ENCODE measurements at places on chromosomes 6 and 20.

DNA sequence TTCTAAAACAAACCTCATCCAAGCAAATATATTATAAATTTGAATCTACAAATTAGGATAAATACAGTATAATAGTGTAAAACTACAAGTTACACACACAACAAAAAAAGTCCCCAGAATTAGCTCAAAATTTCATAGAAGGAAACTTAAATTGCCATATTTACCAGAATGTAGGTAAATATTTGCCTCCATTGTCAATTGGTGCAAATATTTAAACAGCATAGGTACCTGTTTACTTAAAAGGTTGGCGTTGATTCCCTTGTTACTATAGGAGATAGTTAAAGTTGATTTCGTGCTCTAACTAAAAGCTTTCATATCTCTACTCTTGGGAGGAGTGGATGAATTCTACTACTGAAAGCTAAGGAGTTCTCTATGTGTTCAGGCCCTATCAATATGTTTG is 111.6 kb upstream of the TENT5A start:
- DNase-seq = no peak

DNA sequence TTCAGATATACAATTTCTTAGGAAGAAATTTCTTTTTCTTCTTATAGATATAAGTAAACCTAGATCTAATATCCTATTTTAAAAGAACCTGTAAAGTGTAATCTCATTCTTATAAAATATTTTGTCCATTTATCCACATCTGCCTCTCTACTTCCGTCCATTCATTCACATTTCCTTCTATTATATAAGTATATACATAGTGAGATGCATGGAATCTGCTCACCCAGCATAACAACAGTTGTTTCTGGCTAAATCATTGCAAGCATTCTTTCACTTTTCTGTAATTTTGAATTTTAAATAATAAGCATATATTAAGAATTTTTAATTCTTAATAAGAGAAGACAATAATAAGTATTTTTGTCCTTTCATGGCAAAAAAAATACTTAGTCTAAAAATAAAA is 45.4 kb downstream of the CEP162 start:
- DNase-seq = no peak

DNA sequence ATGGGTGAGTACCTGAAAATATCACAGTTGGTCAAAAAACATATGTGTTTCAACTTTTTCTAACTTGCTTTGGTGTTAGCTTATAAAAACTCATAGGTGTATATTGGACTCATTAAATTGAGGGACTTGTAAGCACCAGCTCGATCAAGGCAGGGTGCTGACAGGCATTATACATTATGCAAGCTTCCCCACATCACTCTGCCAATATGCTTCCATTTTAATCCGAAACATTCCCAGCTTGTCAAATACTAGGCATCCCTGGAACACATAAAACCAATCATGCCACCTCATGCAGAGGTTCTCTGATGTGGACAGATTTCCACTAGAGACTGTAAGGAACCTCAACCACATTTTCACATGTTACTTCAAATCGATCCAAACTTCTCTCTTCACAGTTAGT is 187.3 kb upstream of the NT5E start:
- DNase-seq = no peak

GRCh38 chr6:98653179-98653578 is 181.2 kb upstream of the POU3F2 start:
- no peak for DNase-seq

DNA sequence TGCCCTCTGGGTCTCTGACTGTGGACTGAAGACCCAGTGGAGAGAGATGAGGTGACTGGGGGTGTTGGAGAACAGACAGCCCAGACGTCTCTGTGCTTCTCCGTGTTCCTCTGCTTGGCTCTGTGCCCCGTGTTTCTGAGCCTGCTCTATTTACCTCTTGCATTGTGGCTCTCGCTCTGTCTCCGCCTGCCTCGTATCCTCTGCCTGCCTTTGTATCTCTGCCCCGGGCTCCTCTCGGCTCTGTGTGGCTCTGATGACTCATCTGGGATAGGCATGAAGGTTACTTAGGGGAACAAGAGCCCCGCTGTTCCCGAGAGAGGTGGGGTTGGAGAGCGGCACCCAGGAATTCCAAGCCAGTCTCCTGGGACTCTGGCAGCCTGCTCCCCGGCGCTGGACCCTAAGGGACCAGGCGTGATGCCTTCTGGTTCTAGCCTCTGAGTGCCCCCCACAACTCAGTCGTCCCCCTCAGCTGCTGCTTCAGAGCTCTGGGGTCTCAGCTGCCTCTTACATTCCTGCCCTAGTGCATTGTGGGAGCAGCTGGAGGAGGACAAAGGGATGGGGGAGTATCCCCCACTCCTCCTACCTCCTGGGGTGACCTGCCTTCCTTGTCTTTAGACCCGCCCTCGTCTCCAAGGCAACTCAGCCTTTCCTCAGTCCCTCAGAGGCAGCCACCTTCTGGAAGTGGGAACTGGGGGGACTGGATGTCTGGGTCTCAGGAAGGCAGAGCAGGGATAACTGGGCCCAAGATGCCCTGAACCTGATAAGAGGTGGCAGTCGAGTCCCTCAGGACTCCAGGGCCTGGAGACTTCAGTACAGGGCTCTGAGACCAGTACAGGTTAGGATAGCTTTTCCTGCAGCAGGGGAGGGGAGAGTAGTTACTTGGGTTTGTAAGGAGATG is 1.9 kb downstream of the DDR1 start:
- DNase-seq = peak; percentile 90

DNA sequence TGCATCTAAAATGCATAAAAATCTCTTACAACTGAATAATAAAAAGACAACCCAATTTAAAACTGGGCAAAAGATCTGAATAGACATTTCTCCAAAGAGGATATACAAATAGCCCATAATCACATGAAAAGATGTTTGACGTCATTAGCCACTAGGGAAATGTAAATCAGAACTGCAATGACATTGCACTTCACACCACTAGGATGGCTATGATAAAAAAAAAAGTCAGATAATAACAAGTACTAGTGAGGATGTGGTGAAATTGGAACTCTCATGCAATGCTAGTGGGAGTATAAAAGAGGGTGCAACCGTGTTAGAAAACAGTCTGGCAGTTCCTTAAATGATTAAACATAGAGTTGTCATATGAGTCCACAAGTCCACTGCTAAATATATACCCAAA is 24.3 kb upstream of the TBX18 start:
- no peak for DNase-seq

- DNase-seq = no peak
Observed at GRCh38 chr20:51255417-51255816, 232.5 kb upstream of the KCNG1 start.

GRCh38 chr20:33656010-33656782 is 5.9 kb upstream of the C20orf144 start:
- DNase-seq = no peak

- DNase-seq = no peak
Observed at GRCh38 chr6:132016396-132016795, 65.2 kb upstream of the CCN2 start.

Measured in NT2/D1 (cell line).